ENCODE measurements at places on chromosomes 2 and 18.

DNA sequence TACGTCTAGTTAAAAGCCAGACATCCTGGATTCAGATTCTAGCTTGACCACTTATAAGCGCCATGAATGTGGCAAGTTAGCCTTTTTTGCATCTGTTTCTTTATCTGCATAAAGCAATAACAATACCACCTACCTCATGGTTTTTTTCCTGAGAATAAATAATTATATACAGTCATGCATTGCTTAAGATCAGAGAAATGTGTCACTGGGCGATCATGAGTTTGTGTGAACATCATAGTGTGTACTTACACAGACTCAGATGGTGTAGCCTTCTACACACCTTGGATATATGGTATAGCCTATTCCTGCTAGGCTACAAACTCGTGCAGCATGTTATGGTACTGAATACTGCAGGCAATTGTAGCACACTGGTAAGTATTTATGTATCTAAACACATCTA lies 84.7 kb upstream of the PELI1 start:
- DNase-seq = no peak

DNA sequence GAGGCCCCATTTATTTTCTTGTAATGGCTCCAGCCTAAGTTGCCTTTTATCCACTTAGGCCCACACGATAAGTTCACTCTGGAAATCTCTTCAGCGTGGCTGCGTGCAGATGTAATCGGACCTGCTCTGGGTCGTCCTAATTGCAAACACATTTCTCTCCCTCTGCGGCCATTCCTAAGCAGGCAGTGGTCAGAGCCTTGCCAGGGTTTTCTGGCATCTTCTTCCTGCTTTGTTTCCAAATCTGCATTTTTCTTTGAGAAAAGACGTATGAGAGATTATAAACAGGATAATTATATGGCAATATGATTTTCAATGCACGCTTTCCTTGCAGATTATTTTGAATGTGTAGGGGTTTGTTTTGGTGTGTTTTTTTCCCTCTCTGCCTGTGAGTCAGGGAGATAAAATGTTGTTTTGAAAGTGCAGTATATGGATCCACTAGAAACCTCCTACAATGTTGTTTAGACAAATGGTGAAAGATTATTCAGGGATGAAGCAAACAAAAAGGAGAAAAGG lies 239.4 kb upstream of the TANK start:
- no peak for DNase-seq

GRCh38 chr2:205086662-205087061 lies 541.4 kb downstream of the PARD3B start:
- no peak for DNase-seq

GRCh38 chr18:34818064-34818463 lies 108.0 kb downstream of the DTNA start:
- DNase-seq = no peak

DNA sequence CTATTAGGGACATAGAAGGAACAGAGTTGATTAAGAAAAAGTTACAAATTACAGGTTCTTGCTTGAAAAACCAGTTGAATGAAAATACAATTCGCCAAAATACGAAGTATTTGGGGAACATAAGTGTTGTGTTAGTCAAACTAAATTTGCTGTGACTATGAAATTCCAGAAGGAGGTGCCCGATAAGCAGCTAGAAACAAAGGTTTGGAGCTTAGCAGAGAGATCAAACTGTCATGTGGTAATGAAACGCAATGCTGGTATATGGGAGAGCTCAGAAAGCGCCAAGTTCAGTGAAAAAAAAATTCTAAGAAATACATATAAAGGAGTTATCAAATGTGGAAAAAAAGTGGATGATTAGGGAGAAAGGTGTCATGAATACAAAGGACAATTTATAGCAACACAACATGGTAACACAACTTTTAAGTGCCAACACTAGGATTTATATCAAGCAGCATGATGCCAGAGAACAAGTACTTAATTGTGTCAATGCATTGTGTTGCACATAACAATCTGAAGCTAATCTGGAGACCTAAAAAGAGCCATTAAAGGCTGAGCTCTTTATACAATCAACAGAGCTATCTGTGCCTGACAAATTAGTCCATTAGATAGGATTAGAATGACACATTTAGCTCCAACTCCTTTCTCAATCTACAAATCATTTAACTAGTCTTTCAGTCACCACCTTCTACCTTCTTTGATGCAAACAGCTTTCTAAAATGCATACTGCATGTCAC lies 31.2 kb downstream of the SMAD2 start:
- DNase-seq = no peak

- DNase-seq = no peak
These were observed 46.6 kb upstream of the HNRNPA3 start for GRCh38 chr2:177165721-177166711.

- no peak for DNase-seq
These were observed 71.7 kb upstream of the TAF1B start for GRCh38 chr2:9771481-9772017.

- DNase-seq = no peak
These were observed 166.1 kb upstream of the FOSL2 start for GRCh38 chr2:28226558-28226957.

DNA sequence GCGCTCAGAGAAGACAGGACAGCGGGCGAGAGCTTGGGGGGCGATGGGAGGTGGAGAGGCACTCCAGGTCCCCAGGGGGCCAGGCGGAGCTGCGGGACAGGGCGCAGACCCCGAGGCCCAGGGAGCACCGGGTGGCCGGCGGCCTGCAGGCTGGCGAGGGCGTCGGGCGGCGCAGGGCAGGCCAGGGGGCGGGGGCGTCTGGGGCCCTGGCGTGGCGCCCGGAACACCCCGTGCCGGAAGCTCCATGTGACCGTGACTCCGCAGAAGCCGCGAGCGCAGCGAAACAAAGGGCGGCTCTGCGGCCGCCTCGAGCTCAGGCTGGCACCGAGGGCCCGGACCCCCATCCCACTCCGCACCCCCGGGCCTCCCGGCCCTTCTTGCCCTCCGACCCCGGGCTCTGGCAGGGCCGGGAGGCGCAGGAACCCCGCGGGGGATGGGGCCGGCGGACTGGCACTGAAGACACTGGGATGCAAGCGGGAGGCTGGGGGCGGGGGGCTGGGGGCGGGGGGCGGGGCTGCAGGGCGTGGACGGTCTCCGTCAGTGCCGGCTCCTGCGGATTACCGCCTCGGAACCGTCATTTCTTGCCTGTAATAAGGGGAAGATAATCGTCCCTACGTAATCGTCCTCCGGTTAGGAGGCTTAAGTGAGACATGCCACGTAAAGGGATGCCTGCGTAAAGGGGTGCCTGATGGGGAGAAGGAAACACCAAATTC lies 19.1 kb downstream of the SH2D6 start:
- peak; percentile 60 for DNase-seq

- no peak for DNase-seq
These were observed 77.0 kb upstream of the UBXN4 start for GRCh38 chr2:135664623-135665068.

GRCh38 chr2:70710038-70710690 lies 57.8 kb downstream of the ADD2 start:
- DNase-seq = no peak

Data from stimulated activated CD4-positive, alpha-beta T cell treated with anti-CD3 and anti-CD28 coated beads, TNF-alpha, amount 100 ng/mL, for 1 hour (primary cell).